Vagina (tissue), 2 donors: ENCODE measurements at places on chromosomes 1 and 21. TPM values are rescaled to one million over a fixed set of nuclear protein-coding genes. Genes with fewer than 3 reads are reported as not detected.

DNA sequence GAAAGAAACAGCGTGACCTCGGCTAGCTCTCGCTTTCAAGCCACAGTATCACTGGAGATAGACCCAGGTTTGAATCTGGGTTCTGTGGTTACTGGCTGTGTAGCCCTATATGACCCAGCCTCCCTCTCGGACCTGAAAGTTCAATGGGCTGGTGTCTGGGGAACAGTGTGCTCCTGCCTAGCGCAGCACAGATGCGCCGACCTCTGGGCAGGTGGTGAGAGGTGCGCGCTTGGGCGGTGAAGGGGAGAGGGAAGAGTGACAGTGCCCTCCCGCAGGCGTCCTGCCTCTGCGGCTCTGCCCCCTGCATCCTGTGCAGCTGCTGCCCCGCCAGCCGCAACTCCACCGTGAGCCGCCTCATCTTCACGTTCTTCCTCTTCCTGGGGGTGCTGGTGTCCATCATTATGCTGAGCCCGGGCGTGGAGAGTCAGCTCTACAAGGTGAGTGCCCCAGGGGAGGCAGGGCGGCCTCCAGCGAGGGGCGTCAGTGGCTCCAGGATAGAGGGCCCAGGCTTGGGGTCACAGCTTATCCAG lies 10.5 kb downstream of the SERINC2 start:
- H3K36me3 ChIP-seq: no peaks in the 10 kb centered on the region
- no peak overlapping the region for H3K27ac ChIP-seq
- no peak overlapping the region for H3K4me3 ChIP-seq
- DNase-seq: no peak
- no peaks in the 10 kb centered on the region for H3K4me1 ChIP-seq
- H3K27me3 ChIP-seq: no peaks in the 10 kb centered on the region

- no peak overlapping the region for H3K27ac ChIP-seq
- no peak for DNase-seq
- no peak overlapping the region for H3K4me3 ChIP-seq
- H3K36me3 ChIP-seq: no peaks in the 10 kb centered on the region
- H3K4me1 ChIP-seq: peaks cover 17% of the 10 kb centered on the region
- no peaks in the 10 kb centered on the region for H3K27me3 ChIP-seq
Measured at GRCh38 chr1:59697150-59697800, 117.5 kb upstream of the HOOK1 start.

DNA sequence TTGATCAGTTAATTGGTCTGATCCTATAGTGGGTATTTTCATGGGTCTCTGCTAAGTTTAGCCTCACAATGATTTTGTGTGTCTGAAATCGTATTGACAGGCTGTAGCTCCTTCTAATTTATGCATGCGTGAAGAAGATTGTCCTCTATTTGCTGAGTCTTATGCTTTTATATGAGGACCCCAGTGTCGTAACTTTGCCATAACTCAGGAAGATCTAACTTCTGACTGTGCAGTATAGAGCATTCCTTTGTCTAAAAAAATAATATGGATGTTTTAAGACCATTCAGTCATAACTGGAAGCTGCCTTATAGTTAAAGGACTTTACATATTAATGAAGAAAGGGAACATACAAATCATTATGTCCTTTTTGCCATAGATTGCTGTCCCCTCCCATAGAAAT lies 73.3 kb downstream of the CAMTA1 start:
- no peak overlapping the region for H3K27ac ChIP-seq
- no peaks in the 10 kb centered on the region for H3K27me3 ChIP-seq
- H3K36me3 ChIP-seq: no peaks in the 10 kb centered on the region
- H3K4me3 ChIP-seq: no peak overlapping the region

DNA sequence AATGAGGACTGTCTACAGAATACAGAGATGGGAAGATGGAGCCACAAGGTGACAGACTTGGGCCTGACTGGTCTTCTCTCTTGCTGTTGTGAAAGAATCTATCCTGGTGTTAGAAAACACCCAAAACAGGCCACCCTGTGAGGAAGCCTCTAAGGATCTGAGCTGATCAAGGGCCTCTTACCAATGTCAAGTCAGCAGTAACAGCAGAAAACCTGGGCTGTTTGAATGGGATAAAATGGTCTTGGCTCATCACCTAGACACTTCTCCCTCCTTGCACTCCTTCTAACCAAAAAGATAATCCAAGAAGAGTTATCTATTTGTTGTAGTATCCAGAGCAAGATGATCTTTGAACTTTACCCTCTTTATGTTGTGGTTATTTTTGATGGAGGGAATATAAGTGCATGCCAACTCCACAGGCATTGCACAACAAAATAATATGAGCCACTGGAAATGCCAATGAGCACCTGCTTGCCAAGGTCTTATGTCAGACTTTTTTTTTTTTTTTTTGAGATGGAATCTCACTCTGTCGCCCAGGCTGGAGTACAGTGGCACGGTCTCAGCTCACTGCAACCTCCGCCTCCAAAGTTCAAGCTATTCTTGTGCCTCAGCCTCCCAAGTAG lies 32.8 kb upstream of the ZNF281 start:
- no peak for DNase-seq
- no peak overlapping the region for H3K27ac ChIP-seq
- H3K36me3 ChIP-seq: no peaks in the 10 kb centered on the region
- no peak overlapping the region for H3K4me3 ChIP-seq

SPATA21 gene
- total RNA-seq: not detected

DNA sequence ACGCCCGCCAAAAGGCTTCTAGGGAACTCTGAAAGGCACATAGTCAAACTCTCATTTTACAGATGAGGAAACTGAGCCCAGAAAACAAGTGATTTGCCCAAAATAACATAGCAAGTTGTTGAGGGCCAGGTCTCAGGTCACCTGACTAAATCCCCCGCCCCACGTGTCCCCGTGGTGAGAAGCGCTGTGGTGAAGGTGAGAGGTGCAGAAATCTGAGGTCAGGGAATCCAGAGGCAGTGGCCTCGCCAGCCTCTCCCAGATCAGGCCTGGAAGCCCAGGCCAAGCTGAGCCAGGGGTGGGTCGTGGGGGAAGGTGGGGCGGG lies 5.1 kb downstream of the HDGF start:
- no peaks in the 10 kb centered on the region for H3K36me3 ChIP-seq
- H3K27ac ChIP-seq: peak overlapping the region; percentile 99
- peak overlapping the region; percentile 97 for H3K4me3 ChIP-seq
- no peak for DNase-seq

- H3K36me3 ChIP-seq: no peaks in the 10 kb centered on the region
- no peak for DNase-seq
- H3K27ac ChIP-seq: peak overlapping the region; percentile 21
- H3K4me3 ChIP-seq: no peak overlapping the region
- H3K27me3 ChIP-seq: no peaks in the 10 kb centered on the region
- H3K4me1 ChIP-seq: peaks cover 10% of the 10 kb centered on the region
Measured at GRCh38 chr1:63674238-63674864, 81.1 kb downstream of the PGM1 start.

- H3K27ac ChIP-seq: no peak overlapping the region
- no peak overlapping the region for H3K4me3 ChIP-seq
- no peak for DNase-seq
- no peaks in the 10 kb centered on the region for H3K36me3 ChIP-seq
Measured at GRCh38 chr21:24023402-24023801, 1583.9 kb downstream of the MRPL39 start.

GSTM1 gene
- 156 TPM for total RNA-seq

TRIM67 gene
- total RNA-seq: not detected

DNA sequence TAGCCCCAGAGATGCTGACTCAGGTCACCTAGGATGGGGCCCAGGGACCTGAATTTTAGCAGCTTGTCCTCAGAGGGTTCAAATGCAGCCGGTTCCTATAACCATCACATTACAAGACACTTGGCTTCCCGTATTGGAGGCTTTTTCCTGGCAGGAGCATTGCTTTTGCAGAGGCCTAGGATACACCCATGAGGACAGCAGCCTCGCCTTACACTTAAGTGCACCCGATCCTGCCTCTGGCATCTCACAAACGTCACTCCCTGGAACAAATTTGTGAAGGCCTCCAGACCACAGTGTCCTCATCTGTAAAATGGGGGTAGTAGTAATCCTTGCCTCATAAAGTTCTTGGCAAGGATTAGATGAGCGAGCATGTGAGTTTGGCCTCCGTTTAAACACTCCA lies 130.0 kb downstream of the KAZN start:
- DNase-seq: no peak
- H3K27me3 ChIP-seq: no peaks in the 10 kb centered on the region
- H3K27ac ChIP-seq: no peak overlapping the region
- no peak overlapping the region for H3K4me3 ChIP-seq
- H3K4me1 ChIP-seq: peaks cover 13% of the 10 kb centered on the region

DNA sequence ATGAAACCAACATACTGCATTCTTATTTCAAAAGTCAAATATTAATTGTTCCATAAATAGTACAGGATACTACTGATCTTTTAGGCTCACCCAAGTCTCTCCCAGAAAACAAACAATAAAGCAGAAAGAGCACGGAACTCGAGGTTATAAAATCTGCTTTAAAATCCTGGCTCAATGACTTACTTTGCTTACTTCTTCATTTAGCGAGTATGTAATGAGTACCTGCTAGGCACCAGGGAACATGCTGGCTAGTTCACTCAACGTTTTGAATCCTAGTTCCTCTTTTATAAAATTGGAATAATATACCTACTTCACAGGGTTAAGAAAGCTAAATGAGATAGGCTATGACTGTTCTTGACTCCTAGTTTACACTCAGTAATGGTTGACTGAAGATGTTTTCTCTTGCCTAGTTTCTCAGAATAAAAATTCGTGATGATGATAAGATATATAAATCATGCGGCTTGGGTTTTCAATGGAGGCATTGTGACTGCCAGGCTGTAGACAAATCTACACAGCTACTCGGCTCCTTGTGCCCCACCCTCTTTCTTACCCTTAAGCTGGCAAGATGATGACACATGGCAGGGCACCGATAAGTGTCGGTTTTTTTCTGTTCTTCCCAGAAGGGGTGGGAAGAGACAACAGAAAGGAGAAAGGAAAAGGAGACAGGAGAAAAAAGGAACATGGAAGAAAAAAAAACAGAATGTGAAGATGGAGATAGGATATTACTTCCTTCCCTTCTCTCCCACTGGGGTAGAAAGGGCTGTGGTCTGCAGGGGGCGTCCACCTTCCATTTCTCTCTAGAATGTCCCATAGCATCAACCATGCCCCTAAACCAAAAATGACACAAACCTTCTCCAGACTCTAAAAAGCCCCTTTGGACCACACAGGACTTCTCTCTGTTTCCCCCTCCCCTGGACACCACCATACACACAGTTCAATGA lies 507.1 kb downstream of the SMYD3 start:
- no peak for DNase-seq
- no peaks in the 10 kb centered on the region for H3K27me3 ChIP-seq
- H3K36me3 ChIP-seq: no peaks in the 10 kb centered on the region
- no peak overlapping the region for H3K27ac ChIP-seq
- peaks cover 2% of the 10 kb centered on the region for H3K4me1 ChIP-seq
- no peak overlapping the region for H3K4me3 ChIP-seq

CHODL gene
- 3.2 TPM for total RNA-seq

DNA sequence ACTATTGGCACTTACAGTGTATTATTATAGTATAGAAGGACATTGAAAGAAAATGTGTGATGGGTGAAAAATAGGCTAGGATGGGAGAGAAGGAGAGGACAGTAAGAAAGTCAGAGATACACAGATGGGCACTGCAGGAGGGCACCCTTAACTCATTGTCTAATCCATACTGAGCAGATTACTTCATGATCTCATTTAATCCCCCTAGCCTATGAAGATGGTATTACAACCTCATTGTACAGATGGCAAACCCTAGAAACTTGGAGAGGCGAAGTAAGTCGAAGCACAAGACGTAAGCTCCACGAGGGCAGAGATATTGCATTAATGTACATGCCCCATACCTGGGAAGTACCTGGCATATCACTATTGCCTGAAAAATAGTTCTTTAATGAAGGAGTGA lies 346.9 kb upstream of the DAB1 start:
- DNase-seq: no peak
- H3K4me3 ChIP-seq: no peak overlapping the region
- no peaks in the 10 kb centered on the region for H3K36me3 ChIP-seq
- no peaks in the 10 kb centered on the region for H3K4me1 ChIP-seq
- no peak overlapping the region for H3K27ac ChIP-seq

SCNM1 gene
- 22.1 TPM for total RNA-seq

- H3K27ac ChIP-seq: no peak overlapping the region
- H3K27me3 ChIP-seq: no peaks in the 10 kb centered on the region
- no peak overlapping the region for H3K4me3 ChIP-seq
- no peaks in the 10 kb centered on the region for H3K36me3 ChIP-seq
- no peaks in the 10 kb centered on the region for H3K4me1 ChIP-seq
- DNase-seq: no peak
Measured at GRCh38 chr1:231103961-231104360, 57.9 kb upstream of the TRIM67 start.

- H3K36me3 ChIP-seq: no peaks in the 10 kb centered on the region
- H3K27ac ChIP-seq: no peak overlapping the region
- DNase-seq: no peak
- no peaks in the 10 kb centered on the region for H3K27me3 ChIP-seq
- no peaks in the 10 kb centered on the region for H3K4me1 ChIP-seq
- no peak overlapping the region for H3K4me3 ChIP-seq
Measured at GRCh38 chr1:70008660-70009059, 196.7 kb downstream of the LRRC40 start.

- peaks cover 59% of the 10 kb centered on the region for H3K4me1 ChIP-seq
- DNase-seq: no peak
- no peaks in the 10 kb centered on the region for H3K27me3 ChIP-seq
- no peak overlapping the region for H3K4me3 ChIP-seq
Measured at GRCh38 chr1:19079541-19080472, 123.3 kb upstream of the IFFO2 start.

MAN1C1 gene
- total RNA-seq: 31.4 TPM

DNA sequence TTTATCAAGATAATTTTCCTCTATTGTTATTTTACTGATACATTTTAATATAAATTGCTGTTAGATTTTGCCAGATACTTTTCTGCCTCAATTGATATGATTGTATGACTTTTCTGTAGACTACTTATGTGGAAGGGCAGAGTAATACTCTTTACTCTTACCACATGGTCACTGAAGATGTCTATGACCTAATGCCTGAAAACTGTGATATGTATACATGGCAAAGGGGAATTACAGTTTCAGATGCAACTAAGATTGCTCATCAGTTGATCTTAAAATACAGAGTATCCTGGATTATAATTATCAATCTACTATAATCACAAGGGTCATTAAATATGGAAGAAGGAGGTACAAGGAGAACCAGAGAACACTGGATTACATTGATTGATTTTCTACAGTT lies 1528.0 kb downstream of the BRINP3 start:
- no peak overlapping the region for H3K27ac ChIP-seq
- no peaks in the 10 kb centered on the region for H3K27me3 ChIP-seq
- no peak overlapping the region for H3K4me3 ChIP-seq
- no peaks in the 10 kb centered on the region for H3K36me3 ChIP-seq
- no peaks in the 10 kb centered on the region for H3K4me1 ChIP-seq
- DNase-seq: no peak

PTAFR gene
- 1.2 TPM for total RNA-seq

ERICH3 gene
- 0.49 TPM for total RNA-seq

VAV3 gene
- total RNA-seq: 67.5 TPM

SAMSN1 gene
- total RNA-seq: 6.4 TPM

- H3K36me3 ChIP-seq: no peaks in the 10 kb centered on the region
- no peak overlapping the region for H3K27ac ChIP-seq
- no peak overlapping the region for H3K4me3 ChIP-seq
Measured at GRCh38 chr1:46948629-46949416, 7.5 kb upstream of the CYP4A11 start.

GRCh38 chr1:172500207-172500606 lies 32.7 kb upstream of the SUCO start:
- no peaks in the 10 kb centered on the region for H3K27me3 ChIP-seq
- peak overlapping the region; percentile 7 for H3K27ac ChIP-seq
- H3K4me3 ChIP-seq: no peak overlapping the region
- DNase-seq: no peak
